ENCODE measurements at places on chromosomes 16 and 17.

- no peak for DNase-seq
Measured at GRCh38 chr17:5919089-5919488, 151.1 kb upstream of the WSCD1 start.

GRCh38 chr17:41012326-41013120 lies 3.6 kb upstream of the KRTAP3-1 start:
- DNase-seq = no peak

DNA sequence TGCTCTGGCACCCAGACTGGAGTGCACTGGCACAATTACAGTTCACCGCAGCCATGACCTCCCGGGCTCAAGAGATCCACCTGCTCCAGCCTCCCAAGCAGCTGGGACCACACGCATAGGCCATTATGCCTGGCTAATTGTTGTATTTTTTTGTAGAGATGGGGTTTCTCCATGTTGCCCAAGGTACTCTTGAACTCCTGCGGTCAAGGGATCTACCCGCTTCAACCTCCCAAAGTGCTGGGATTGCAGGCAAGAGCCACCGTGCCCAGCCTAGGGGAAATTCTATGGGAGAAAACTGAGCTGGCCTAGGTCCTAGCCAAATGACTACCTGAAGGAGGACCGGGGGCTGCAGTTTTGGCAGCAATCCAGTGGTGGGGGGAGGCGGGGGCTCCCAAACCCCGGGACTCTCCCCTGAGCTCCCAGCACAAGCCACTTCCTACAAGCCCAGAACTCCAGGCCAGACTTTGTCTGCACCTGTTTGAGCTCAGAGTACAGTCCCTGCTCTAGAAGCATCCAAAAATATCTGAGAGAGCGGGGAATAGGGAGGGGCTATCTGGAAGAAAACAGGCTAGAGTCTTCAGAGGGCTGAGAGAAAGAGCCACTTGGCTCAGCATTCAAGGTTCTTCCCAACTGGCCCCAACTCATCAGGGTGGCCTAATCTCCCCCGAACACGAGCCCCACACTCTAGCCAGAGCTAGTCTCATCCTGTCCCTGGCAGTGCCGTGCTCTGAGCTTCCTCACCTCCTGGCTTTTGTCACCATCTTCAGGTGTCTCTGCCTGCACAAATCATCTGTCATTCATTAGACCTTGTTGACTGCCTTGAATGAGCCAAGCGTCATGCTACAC lies 9.1 kb downstream of the SRL start:
- DNase-seq = no peak

- DNase-seq = no peak
Measured at GRCh38 chr16:10107081-10107480, 75.1 kb downstream of the GRIN2A start.

DNA sequence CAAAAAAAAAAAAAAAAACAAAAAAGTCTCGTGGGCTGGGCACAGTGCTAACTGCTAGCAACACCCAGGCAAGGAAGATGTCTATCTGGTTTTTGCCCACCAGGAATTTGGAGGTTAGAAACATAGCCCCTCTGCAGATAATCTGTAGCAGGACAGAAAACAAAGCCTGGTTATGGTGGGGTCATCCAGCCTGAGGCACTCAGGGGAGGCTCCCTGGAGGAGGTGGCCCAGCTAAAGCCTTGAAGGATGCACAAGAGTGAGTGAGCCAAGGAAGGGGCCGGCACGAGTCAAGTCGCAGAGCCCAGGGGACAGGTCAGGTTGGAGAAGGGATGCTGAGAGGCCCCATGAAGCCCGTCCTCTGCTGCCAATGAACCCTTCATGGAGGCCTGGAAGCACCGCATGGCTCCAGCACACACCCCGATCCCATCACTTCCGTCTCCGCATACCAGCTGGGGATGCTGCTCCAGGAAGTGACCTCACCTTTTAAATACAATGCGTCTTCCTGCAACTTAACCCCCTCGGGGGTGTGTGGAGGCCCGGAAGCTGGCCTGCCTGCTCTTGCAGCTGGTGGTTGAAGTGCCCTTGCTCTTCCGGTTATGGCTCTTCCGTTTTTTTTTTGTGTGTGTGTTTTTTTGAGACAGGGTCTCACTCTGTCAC lies 86.5 kb downstream of the ENGASE start:
- peak; percentile 3 for DNase-seq

GRCh38 chr16:67170168-67170948 lies at the start of gene NOL3:
NOL3 (plus strand) TSS chr16:67170538.
- no peak for DNase-seq

DNA sequence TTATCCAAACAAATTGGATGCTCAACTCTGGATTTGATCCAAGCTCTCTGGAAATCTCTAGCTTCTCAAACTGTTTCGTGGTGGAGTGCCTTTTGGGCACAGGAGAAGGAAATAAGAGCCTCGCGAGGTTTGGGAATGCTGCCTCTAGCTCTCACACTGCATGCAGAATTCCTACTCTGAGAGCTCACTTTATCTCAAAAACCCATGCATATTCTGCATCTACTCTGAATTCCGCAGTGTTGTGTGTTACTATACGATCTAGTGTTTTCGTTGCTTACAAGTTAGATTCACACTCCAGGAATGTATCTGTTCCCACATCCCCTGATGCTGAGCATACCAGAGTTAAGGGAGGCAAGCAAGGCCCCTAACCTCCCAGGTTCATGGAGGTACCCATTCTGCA lies 462.7 kb downstream of the WWOX start:
- DNase-seq = no peak

DNA sequence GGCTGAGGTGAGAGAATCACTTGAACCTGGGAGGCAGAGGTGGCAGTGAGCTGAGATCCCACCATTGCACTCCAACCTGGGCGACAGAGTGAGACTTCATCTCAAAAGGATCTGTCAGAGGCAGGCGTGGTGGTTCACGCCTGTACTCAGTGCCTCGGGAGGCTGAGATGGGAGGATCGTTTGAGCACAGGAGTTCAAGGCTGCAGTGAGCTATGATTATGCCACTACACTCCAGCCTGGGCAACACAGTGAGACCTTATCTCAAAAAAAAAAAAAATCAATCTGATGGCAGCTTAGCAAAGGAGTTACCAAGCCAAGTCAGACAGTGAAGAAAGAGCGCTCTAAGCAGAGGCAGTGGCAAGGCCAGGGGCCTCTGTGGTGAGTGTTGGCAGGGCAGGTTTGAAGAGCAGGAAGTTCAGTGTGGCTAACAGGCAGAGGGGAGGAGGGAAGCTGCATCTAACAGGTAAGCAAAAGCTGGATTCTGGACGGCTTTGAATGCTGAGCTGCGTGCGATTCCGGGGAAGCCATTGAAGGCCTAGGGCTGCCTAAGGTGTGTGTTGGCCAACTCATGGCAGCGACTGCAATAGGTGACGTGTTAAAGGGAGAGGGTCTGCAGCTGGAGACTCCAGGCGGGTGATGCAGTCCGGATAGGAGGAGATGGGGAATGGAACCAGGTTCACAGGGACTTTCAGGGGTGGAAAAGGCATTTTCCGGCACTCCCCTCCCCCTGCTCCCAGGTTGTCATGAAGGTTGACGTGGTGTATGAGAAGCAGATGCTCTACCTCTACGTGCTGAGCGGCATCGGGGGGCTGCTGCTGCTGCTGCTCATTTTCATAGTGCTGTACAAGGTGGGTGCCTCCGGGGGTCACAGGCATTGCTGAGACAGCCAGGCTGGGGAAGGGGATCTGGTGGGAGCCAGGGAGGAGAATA lies 7.0 kb downstream of the ZNF768 start:
- no peak for DNase-seq

- DNase-seq = no peak
Measured at GRCh38 chr16:15521758-15522509, 87.5 kb downstream of the BMERB1 start.

- DNase-seq = no peak
Measured at GRCh38 chr17:34131386-34131785, 123.7 kb upstream of the CCL2 start.

GRCh38 chr16:630815-631405 lies at the start of gene WFIKKN1:
WFIKKN1 (plus strand) TSS chr16:630985; CDS start chr16:631254, 269 bp downstream.
- DNase-seq = no peak

- DNase-seq = no peak
Measured at GRCh38 chr16:14658063-14658462, 25.3 kb downstream of the BFAR start.

DNA sequence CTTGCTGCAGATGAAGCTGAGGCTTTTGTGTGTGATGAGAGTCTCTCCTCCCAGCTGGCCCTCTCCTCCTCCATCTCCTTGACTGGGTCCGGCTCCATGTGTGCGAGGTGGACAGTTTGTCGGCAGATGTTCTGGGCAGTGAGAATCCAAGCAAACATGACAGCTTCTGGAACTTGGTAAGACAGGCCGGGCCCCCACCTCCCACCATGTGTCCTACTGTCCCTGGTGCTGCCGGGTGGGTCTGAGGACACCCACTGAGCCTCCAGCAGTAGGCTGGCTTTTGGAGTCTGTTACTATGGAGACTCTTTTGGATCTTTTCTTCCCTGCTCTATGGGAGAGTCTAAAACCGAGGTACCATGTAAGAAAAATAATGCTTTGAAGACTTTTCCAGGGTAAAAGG lies 12.7 kb downstream of the NUP85 start:
- no peak for DNase-seq

GRCh38 chr16:2226918-2227317 lies 3.5 kb downstream of the E4F1 start:
- DNase-seq = no peak

DNA sequence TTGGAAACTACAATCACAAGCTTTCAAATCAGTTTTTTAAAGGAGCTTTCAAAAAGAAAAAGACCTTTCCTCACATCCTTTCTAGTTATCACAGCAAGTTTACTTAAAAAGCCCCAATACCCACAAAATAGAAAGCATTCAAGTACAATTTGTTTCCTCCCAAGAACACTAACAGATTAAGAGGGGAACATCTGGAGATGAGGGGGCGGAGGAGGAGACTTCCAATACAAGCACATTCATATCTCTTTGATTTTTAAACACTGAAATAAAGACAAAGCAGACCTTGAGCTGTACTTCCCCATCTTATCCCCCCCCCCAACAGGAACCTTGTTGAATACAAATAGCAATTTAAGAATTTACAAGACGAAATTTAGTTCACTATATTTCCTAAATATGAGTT lies 2.0 kb downstream of the YWHAE start:
- no peak for DNase-seq

- DNase-seq = no peak
Measured at GRCh38 chr16:28136751-28137434, 73.4 kb upstream of the GSG1L start.

GRCh38 chr17:44000871-44001460 lies 3.5 kb upstream of the NAGS start:
- no peak for DNase-seq

- no peak for DNase-seq
Measured at GRCh38 chr16:85755929-85756768, 5.3 kb upstream of the C16orf74 start.

- no peak for DNase-seq
Measured at GRCh38 chr17:2855063-2855600, 58.9 kb downstream of the RAP1GAP2 start.

DNA sequence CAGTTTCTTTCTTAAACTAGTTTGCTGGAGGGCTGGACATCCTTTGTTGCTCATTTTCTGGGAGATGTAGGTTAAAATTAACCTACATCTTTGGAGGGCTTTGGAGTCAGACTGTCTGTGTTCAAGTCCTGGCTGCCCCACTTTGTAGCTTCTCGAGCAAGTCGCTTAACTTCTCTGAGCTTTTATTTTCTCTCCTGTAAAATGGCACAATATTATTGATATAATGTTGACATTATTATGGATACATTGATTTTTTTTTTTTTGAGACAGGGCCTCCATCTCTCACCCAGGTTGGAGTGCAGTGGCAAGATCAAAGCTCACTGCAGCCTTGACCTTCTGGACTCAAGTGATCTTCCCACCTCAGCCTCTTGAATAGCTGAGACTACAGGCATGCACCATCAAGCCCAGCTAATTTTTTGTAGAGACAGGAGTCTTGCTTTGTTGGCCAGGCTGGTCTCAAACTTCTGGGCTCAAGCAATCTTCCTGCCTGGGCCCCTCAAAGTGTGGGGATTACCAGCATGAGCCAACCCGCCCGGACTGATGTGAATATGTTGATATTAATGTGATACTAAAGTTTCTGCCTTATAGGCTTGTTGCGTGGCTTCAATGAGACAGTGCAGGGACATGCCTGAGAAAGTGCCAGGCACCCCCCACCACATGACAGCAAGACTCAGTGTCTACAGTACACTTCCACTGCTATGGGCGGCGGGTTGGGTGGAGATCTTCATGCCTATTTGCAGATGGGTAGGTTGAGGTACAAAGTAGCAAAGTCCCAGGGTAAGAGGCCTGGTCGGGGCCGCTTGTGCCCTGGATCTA lies 31.6 kb upstream of the RMI2 start:
- DNase-seq = no peak

DNA sequence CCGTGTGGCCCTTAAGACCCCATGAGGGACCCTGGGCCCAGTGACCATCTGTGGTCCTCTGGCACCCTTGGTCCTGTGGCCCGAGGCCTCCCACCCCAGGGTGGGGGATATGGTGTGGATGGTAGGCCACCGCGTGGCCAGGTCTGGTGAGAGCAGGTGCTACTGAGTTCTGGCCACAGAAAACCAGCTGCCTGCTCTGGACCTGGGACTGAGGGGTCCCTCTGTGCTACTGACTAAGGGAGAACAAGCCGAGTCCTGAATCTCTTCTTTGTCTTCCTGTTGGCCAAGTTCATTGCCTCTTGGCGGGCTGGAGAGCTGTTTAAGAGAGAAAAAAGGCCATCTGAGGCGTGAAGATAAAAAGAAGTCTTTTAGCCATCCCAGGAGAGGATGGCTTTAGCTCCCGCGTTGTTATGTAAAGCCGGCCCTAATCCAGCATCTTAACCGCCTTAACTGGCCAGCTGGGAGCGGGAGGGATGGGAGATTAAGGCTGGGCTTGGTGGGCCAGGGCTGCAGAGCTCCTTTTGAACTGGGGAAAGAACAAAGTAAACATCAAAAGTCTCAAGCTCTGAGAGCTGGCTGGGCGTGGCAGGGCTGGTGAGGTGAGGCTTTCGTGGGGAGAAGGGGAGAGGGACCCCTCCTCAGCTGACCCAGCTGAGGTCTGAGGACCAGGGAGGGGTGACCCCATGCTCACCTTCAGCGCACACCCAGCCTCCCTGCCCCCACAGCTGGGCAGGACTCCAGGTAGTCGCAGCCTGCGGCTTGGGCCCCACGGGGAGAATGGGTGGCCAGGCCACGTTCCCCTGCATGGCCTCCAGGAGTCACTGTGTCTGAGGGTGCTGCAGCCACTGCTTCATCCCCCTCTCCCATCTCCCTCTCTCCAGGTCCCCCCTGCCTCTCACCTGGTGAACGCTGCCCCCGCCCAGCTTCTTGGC lies 62.4 kb downstream of the NKD1 start:
- no peak for DNase-seq

- no peak for DNase-seq
Measured at GRCh38 chr16:50695017-50696000, 1.9 kb downstream of the NOD2 start.

GRCh38 chr17:67477687-67478086 lies 100.6 kb downstream of the PITPNC1 start:
- DNase-seq = no peak

- no peak for DNase-seq
Measured at GRCh38 chr16:9151597-9151996, 60.2 kb downstream of the HAPSTR1 start.

- DNase-seq = peak; percentile 19
Measured at GRCh38 chr16:88747588-88748301, 37.3 kb downstream of the PIEZO1 start.

GRCh38 chr16:85528528-85529387 lies 84.4 kb upstream of the GSE1 start:
- no peak for DNase-seq

GRCh38 chr16:75406943-75407342 lies 26.4 kb downstream of the CFDP1 start:
- no peak for DNase-seq

Data from stimulated activated CD8-positive, alpha-beta memory T cell treated with anti-CD3 and anti-CD28 coated beads, Interleukin-7, amount 100 ng/mL, for 48 hours (primary cell).